ENCODE measurements at places on chromosomes 4 and X.

DNA sequence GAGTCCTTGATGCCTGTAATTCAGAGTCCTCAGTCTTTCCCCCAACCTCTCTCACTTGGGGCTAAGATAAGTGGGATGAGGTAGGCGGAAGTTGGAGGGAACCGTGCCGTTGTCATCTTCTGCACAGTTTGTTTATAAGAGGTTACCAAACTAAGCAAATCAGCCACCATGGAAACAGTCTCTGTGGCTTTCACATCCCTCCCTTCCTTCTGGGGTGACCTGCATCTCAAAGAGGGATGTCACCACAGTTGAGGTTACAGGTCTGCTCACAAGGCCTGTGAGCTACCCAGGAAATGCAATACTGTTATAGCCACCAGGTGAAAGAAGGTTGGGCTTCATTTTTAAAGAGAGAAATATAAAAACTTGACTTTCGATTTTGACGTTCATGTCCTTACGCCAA is 26.3 kb downstream of the RTL5 start:
- peak; percentile 34 for DNase-seq

- no peak for DNase-seq
Observed at GRCh38 chr4:22052076-22052475, 103.5 kb upstream of the KCNIP4 start.

GRCh38 chr4:152676052-152676854 is 3.5 kb downstream of the TMEM154 start:
- DNase-seq: no peak

DNA sequence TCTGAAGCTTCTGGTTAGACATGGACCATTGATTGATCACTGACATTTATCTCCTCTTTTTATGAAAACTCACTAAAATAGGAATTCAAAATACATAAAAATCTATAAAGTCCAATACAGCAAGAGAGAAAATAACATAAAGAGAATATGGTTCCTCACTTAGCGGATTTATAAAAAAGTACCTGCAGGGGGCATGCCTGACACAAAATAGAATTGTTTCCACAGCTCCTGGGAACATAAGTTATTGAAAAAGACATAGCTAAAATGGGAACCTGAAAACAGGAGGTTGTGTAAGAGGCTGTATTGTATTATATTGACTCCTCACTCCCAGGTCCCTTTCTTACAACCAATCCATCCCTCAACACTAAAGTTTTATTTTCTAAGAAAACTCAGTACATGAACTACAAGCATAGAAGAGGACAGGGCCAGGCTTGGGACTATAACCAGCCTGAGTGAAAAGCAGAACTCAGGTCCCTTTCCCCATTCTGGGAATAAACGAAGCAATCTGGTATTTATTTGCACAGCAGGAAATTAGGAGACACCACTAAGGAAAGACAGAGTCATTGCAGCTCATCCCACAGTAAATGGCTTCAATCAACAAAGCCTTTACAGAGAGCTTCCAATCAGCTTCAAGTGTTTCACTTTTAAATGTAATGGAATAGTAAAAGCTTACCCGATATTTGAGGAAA is 121.1 kb upstream of the NDST4 start:
- no peak for DNase-seq

DNA sequence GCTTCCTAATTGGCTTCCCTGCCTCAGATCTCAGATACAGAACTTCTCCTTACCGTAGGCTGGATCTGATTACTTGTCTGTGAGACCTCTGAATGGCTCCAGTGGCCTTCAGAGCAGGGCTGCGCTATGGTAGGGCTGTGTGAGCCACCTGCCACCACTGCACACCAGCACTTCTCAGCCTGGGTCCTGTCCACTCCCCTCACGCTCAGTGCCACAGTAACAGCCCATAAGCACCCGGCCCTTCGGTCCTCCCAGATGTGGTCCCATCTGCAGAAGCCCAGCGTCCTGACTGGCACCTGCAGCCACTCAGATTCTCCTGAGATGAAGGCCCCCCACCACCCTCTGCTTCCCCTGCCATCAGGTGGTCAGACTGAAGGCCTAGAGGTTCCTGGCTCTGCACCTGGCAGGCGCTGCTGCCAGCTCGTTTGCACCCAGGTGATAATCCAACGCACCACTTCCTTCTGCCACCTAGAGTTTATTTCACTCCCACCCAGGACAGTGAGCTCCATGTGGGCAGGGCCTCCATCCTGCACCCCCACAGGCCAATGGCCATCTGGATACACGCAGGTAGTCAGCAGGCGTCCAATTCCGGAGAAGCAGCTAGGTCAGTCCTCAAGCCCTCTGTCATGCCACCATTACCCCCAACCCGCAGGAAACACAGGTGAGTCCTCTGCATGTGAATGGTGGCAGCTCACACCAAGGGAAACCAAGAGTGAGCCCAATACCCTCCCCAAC is 5.4 kb downstream of the WDR1 start:
- no peak for DNase-seq

DNA sequence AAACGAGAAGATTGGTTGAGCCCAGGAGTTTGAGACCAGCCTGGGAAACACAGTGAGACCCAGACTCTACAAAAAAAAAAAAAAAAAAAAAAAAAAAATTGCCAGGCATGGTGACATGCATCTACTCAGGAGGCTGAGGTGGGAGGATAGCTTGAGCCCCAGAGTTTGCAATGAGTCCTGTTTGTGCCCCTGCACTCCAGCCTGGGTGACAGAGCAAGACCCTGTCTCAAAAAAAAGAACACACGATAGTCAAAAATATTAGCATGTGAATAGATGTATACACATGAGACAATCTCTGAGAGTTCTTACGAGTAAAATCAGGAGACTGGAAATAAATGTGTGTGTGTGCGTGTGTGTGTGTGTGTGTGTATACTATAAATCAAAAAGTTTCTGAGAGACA is 966.3 kb downstream of the FSTL5 start:
- DNase-seq: no peak

- DNase-seq: no peak
Observed at GRCh38 chrX:107683931-107684330, 55.6 kb downstream of the PRPS1 start.

GRCh38 chr4:30839583-30840520 is 119.7 kb downstream of the PCDH7 start:
- no peak for DNase-seq

GRCh38 chr4:102564399-102565059 is 63.4 kb downstream of the NFKB1 start:
- DNase-seq: no peak

GRCh38 chr4:128776794-128777216 is 32.7 kb upstream of the JADE1 start:
- no peak for DNase-seq

- no peak for DNase-seq
Observed at GRCh38 chr4:65063601-65064000, 606.7 kb downstream of the EPHA5 start.

DNA sequence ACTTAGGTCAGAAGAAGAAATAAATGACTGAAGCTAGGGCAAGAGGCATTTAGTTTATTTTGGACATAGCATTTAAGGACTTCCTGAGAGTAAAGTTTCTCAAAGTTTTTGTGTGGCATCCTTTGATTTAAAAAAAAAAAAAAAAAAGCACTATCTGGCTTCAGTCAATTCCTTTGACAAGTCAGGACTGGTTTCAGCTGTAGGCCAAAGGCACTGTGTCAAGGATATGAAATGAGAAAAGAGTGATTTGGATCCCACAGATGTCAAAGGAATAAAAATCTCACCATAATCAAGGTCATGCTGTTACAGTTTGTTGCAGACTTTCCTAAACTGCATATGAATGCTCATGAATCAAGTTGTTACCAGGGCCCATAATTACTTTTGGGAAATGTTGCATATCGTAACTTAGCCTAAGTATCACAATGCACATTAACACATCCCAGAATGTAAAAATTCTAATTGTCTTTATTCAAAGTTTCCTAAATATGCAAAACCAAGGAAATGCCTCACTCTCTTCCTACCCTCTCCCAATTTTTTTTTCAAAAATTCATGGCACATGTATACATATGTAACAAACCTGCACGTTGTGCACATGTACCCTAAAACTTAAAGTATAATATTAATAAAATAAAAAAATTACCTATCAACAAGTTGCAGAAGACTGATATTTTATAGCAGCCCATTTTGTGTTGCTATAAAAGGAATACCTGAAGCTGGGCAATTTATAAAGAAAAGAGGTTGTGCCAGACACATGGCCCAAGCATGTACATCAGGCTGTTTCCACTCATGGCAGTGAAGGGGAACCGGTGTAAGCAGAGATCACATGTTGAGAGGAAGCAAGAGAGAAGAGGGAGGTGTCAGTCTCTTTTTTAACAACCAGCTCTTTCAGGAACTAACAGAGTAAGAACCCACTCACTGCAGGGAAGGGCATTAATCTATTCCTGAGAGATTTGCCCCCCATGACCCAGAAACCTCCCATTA is 33.7 kb upstream of the ADAMTS3 start:
- no peak for DNase-seq

GRCh38 chr4:139209470-139210063 is 32.5 kb upstream of the ELF2 start:
- no peak for DNase-seq

GRCh38 chrX:135522132-135522530 is 1.7 kb downstream of the INTS6L start:
- DNase-seq: no peak

DNA sequence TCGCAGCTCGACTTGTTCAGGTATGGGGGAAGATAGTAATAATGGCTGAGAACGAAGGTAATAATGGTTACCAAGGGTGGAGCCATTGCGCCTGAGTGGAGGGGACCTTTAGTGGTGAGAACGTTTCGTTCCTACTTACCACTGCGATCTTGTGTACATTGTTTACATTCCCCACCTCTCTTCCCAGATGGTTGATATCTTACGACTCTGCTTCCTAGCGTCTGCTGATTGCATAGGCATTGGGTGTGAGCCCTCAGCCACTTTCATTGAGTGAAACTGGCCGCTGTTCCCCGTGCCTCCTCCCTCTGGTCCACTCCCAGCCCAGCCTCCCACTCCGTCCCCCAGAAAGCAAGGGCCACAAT is 850 bp downstream of the IGBP1 start:
- no peak for DNase-seq

- DNase-seq: no peak
Observed at GRCh38 chr4:153541456-153542096, 75.4 kb downstream of the TMEM131L start.

DNA sequence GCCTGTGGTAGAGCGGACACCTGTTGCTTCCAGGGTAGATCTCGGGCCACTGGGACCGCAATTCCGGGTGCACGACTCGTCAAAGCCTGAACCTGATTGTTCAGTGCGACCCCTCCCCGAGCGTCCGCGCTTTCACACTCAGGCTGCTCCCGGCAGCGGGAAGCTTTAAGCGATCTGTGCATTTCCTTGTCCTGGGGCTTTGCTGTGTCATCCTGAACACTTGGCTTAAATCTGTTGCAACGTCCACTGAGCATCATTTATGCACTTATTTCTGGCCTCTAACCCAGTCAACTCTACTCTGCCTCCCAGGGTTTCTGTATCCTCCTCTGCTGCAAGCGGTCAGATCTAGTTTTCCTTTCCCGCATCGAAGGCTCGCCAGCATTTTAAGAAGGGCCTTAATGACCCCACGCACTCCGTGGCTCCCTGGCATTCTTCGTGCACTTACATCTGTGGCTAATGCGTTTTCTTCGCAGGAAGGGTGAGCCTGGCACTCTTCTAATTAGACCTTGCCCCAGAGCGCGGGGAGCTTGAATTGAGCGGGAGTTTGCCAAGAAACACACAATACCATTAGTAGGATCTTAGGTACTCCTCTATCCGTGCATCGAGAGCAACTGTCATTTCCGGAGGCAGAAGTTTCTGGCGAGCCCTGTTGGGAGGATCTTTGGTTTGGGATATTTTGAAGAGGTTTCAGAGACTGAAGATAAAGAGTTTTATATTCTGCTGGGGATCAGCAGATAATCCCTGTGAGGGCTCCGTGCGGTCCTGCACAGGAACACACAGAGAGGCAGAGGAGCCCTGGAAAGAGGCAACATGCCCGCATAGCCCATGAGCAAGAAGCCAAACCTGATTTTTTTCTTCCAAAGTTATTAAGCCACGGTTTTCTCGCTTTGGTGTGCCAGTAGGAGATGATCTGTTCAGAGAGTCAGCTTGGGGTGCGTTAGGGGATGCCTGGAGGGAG is 654 bp upstream of the DDIT4L start:
- DNase-seq: no peak

- no peak for DNase-seq
Observed at GRCh38 chr4:154036856-154037255, 248.0 kb upstream of the SFRP2 start.

DNA sequence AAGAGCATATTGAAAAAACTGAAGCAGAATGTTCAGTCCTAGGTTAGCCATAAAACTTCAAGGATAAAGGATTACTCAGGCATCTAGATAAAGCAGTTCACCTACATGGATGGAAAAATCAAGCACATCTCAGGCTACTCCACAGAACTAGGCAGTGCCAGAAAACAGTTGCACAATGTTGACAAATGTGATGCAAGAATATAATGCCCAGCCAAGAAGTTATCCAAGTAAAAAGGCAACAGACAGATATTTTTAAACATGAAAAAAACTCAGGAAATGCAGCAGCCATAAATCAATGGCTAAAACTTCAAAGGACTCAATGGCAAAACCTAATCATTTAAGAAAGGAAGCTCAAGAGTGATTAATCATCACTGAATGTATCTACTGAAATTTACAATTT is 456.0 kb upstream of the FAM241A start:
- DNase-seq: no peak

- DNase-seq: no peak
Observed at GRCh38 chrX:148443216-148443615, 57.2 kb upstream of the AFF2 start.

- no peak for DNase-seq
Observed at GRCh38 chr4:42720533-42720932, 63.6 kb upstream of the ATP8A1 start.

DNA sequence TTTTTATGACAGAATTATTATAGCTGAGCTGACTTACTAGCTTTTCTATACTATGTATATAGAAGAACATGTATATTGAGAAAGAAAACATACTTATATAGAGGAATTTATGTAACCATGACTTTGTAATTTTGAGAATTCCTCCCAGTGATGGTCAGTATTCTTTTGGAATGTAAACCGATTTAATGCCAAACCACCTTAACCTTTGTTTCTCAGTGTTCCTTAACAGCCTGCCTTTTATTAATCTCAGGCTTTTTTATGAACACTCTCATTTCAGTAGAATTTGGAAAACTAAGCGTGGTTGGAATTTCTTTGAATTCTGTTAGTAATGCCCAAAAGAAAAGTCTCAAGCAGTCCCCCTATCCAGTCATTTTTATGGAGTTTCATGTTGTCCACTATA is 47.0 kb downstream of the MOSPD2 start:
- DNase-seq: no peak

DNA sequence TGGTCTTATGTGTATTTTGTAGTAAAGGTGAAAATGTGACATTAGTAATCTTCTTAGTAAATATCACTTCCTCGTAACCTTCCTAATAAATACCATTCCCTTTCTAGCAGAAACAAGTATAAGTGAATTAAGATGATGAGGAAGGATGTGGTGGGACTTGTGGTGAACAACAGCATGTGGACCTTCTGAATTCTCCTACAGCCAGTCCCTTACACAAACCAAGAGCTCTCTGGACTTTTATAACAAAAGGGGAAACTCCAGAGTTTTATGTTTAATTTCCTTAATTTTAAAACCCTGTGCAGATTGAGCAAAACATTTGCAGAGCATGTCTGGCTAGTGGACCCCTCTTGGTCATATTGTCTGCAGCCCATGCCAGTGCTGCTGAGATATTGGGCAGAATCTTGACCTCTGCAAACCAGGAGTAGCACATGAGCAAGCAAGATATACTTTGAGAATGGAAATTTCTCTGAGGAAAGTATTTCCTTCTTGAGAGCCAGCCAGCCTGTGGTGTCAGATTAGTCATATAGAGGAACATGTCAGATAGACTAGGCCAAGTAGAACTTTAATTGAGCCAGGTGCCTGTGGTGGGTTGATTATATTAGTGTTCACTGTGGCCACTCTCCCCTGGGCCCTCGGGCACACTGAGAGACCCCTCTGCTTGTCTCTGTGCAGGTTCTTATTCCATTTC is 328.2 kb downstream of the DKK2 start:
- DNase-seq: no peak
